Keratinocyte (primary cell): ENCODE measurements at places on chromosomes 2 and 18.

- no peak for DNase-seq
Measured at GRCh38 chr2:27356056-27356381, 545 bp downstream of the GTF3C2 start.

DNA sequence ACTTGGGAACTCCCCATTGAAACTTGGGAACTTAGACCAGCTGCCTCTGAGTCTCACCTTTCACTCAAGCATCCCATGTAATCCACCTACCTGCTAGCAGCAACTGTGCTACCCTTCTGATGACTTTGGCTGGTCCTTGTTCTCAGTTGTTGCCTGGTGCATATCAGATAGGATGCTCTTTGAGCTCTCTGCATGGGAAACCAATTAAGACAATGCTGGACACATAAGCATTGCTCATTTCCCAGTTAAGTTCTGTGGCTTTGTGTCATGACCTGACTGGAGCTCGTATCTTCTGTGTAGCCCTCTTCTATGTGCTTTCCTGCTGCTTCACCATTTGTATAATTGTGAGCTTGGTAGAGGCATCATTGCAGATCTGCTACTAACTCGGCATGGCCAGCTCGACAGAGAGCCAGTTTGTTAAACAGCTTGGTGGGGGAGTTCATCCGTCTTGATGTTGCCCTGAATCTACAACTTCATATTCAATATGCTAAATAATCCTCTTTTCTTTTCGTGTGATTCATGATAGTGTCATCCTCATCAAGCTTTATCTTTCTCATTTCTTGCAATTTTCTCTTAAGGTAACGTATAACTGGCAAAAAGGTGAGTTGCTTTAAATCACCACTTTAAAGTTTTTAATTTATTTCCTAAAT is 447.5 kb upstream of the SLC14A2 start:
- DNase-seq = no peak

DNA sequence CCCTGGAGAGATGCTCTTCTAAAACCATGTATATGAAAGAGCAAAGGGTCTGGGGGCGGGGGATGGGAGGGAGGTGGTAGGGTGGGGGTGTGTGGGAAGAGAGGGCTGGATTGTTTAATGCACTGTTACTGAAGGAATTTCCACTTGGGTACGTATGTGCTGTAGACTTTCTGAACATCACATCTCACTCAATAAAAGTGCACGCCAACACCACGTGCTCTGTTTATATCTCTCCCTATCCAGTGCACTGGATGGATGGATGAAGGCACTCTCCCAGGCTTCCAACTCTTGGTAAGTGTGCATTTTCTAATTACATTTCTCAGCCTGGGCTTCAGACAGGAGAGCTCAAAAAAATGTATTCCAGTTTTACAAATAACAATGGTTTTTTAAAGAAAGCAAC is 184.3 kb upstream of the SIX2 start:
- no peak for DNase-seq

GRCh38 chr2:158131919-158132566 is 30.4 kb downstream of the UPP2 start:
- no peak for DNase-seq

GRCh38 chr2:36427790-36428243 is 72.2 kb downstream of the CRIM1 start:
- DNase-seq = no peak

DNA sequence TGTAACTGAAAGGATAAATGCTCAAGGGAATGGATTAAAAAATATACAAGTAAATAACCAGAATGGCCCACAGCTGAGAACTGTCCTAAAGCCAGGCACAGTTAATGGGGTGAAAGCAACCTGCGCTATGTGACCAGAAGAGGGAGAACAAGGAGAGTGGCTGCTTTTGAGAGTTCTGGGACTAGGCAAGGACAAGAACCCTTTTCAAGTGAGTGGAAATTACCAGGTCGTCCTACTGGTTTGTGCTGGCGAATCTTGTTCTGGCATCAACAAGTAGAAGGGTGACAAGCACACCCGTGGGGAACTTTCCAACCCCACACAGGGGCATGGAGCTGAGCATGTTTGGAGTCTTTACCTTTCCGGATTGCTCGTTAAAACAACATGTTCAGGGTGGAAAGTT is 82.8 kb downstream of the TMEM17 start:
- DNase-seq = no peak

GRCh38 chr2:124538549-124538948 is 513.5 kb downstream of the CNTNAP5 start:
- DNase-seq = no peak

- DNase-seq = no peak
Measured at GRCh38 chr18:42341423-42341822, 386.4 kb downstream of the PIK3C3 start.

DNA sequence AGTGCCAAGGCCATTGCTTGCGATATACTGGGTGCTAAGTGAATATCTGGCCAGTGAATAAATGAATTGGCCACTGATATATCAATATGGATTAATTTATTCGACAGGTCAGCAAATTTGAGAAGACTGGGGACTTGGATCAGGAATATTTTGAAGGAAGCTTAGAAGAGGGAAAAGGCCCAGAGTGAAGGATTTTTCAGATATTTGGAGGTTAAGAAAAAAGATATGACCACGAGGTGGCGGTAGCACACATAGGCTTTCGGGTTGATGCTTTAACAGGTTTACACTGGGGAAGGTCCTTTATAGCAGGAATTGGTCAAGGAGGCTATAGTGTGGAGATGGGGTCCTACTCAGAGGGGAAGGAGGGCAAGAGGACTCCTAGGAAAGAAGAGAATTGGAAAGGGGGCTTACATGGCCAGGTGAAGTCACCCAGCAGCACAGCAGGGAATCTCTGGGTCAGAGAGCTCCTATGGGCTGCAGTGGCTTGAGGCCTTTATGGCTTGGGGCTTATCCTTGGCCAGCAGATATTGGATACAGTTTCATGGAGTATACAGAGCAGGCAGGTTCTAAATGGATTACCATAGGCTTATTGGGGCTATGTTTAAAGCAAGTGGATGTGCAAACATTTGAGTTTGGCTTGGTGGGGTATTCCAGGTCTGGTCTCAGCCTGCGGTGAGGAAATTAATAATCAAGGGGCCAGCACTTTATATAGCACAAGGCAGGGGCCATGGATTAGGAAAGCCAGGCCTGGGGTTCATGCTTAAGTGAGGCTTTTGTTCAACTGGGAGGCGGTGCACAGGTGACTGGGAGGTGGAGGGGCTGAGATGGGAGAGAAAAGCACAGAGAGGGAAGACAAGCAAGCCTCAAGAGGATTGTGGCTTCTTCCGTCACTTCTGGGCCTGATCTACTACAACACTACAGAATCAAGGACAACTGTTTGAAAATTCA is 9.7 kb downstream of the IL1RN start:
- no peak for DNase-seq

- no peak for DNase-seq
Measured at GRCh38 chr2:9618410-9618809, 12.4 kb downstream of the YWHAQ start.

DNA sequence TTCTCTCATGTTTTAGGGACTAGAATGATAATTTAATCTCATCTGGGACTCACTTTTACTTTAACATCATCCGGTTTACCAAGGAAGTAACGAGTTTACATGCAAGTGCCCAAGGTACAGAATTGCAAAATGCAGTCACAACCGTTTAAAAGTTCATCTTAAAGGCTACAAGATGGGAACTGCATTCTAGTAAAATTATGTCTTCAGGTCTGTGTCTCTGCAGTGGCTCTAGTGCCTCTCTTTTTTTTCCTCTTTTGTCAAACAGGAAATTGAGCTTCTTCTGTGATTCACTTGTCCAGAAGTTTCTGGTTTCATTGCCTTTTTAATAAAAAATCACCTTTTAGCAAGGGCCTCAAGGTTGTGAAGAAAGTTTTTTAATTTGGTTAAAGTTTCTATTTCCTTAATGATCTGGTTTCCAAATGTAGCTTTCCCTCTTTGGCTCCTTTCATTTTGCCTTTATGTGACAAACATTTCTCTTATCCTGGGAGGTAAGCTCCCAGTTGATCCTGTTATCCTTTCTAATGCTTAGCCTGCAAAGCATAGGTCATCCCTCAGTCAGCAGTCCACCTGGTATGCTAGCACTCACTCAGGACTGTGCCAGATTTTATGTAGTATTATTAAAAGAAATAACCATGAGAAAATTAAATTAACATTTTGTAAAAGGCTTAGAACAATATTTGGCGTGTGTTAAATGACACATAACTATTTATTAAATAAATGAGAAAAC is 2.4 kb downstream of the GLS start:
- DNase-seq = no peak

DNA sequence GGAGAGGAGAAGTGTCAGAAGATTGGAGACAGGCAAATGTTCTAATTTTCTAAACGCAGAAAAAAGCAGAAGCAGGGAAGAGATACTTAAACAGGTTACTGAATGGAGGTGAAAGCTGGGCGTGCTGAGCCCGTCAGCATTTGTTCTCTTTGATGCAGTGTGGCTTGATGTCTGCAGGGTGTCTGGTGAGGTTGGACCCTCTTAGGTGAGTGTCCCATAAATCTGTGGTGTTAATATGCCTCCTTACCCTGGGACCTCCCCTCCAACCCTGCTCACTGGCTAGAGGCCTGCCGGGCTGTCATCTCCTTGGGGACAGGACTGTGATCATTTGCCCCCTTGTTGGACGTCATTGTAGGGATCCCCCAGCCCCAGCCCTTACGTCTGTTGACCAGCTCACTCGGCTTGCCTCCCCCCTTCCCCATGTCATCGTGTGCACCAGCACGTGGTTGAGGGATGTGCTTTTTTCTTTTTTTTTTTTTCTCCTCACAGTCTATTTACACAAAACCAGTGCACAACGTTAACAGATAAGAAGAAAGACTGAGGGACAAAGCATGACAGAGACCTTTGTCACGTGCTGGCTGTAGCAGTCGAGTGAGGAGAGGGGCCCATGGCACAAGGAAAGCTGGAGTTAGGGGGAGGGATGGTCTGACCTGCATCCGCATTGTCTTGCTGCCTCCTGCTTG is 56.4 kb downstream of the NCK2 start:
- DNase-seq = no peak

DNA sequence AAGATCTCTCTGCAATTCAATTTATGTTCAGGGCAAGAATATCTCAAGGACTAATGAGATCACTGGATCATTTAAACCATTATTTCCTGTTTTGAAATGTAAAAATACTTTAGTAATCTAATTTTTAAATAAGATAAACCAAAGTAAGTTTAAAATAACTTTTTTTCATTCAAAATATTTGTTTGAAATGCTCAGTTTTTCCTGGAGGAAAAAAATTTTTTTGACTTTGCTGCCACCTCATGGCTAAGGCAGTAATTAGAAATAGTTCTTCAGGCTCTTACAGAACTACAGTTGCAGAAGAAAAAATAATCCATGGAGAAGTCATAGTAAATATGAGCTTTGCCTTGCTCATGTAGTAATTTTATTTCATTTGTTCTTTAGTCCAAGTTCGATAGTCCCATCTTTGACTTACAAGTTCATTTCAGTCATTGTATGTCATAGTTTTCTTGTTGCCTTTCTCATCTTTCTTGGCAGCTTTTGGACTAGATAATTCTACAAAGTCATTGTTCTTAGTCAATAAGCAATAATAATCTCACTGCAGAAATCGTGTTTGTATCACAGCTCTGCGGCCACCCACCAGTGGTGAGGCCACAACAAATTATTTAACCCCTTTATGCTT is 127.4 kb downstream of the DPP4 start:
- DNase-seq = no peak

DNA sequence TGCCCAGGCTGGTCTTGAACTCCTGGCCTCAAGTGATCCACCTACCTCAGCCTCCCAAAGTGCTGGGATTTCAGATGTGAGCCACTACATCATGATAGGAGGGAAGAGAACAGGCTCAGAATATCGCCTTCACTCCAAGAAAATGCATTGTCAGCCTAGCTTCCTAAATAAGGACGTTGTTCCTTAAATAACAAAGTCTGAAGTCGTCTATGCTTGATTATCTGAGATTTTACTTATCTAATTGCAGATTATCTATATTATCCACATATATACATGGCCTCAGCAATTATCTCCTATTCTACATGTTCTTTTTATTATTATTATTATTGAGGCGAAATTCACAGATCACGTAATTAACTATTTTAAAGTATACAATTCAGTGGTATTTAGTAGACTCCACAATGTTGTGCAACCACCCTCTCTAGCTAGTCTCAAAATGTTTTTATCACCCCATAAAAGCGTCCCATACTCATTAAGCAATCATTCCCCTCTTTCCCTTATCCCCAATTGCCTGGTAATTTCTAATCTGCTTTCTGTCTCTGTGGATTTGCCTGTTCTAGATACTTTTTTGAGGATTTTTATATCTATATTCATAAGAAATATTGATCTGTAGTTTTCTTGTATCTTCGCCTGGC is 95.1 kb upstream of the RFX8 start:
- DNase-seq = no peak
